Aorta (tissue), 5 donors: ENCODE measurements at places on chromosomes 2 and 18. TPM values are rescaled to one million over a fixed set of nuclear protein-coding genes. Genes with fewer than 3 reads are reported as not detected.

DNA sequence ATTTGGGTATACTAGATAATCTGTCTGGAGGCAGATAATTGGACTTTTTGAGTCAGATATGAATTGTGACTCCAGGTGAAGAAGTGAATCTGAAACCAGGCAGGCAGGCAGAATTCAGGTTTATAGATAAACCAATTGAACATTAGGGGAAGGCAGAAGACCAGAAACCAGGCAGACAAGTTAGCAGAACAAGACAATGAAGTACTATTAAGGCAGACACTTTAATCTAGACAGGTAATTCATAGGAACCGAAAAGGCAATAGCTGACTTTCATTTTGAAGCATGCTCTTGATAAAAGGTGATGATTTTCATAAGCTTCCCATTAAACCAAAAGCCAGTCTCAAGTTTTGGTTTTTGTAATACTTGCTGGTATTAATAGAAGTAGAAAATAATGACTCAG lies 19.3 kb upstream of the SLC4A10 start:
- H3K4me1 ChIP-seq = no peaks in the 10 kb centered on the region
- DNase-seq = no peak
- H3K27ac ChIP-seq = no peak overlapping the region

GRCh38 chr2:157107460-157107859 lies 150.0 kb upstream of the GALNT5 start:
- H3K27ac ChIP-seq = no peak overlapping the region
- no peak overlapping the region for H3K4me3 ChIP-seq
- H3K27me3 ChIP-seq = no peaks in the 10 kb centered on the region
- H3K36me3 ChIP-seq = no peaks in the 10 kb centered on the region
- no peak for DNase-seq

DNA sequence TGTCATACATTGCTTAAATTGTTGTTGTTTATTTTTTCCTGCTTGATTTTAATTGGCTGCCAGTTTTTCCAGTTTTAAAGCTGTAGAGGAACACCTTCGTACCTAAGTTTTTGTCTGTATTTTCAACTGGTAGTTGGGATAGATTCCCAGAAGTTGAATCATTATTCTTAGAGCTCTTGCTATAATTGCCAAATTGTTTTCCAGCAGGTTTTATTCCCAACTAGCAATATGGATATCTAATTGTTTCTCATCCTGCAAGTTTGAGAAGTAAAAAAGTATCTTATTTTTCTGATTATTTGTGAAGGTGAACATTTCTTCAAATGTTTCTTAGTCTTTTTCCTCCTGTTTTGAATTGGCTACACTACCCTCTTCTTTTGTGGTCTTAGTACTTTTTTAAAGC lies 6.7 kb downstream of the SMARCAL1 start:
- no peaks in the 10 kb centered on the region for H3K4me1 ChIP-seq
- no peaks in the 10 kb centered on the region for H3K27me3 ChIP-seq
- no peak overlapping the region for H3K27ac ChIP-seq
- peaks cover 2% of the 10 kb centered on the region for H3K36me3 ChIP-seq
- DNase-seq = no peak
- no peak overlapping the region for H3K4me3 ChIP-seq

LINC00305 gene
- polyA plus RNA-seq = not detected

HOXD8 gene
- 7.3 TPM for polyA plus RNA-seq
